ENCODE measurements at places on chromosomes 2 and 18.

- DNase-seq = no peak
Observed at GRCh38 chr2:179619947-179620467, 241.4 kb downstream of the ZNF385B start.

DNA sequence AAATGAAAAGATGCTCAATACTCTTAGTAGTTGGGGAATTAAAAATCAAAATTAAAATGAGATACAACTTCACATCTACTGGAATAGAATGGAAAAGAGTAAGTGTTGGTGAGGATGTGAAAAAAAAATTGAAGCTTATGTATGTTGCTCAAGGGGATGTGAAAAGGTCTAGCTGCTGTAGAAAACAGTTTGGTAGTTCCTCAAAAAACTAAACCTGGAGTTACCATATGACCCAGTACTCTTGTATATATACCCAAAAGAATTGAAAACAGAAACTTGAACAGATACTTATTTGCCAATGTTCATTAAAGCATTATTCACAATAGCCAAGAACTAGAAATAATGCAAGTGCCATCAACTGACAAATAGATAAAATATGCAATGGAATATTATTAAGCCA is 208.4 kb downstream of the FIGN start:
- DNase-seq = no peak

DNA sequence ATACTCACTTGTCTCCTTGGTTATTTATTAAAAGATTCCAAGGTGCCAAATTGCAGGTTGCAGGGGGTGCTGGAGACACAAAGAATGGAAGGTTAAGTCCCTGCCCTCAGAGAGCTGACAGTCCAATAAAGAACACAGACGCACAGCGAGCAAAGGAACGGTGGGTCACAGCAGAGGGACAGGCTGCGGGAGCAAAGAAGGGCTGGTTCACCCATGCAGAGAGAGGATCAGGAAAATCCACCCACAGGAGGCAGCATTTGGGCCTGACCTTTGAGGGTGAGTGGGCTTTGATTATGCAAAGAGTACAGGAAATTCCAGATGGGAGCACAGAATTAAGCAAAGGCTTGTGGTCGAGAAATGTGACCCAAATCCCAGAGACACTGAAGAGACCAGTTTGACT is 45.0 kb downstream of the ZBTB7C start:
- no peak for DNase-seq

DNA sequence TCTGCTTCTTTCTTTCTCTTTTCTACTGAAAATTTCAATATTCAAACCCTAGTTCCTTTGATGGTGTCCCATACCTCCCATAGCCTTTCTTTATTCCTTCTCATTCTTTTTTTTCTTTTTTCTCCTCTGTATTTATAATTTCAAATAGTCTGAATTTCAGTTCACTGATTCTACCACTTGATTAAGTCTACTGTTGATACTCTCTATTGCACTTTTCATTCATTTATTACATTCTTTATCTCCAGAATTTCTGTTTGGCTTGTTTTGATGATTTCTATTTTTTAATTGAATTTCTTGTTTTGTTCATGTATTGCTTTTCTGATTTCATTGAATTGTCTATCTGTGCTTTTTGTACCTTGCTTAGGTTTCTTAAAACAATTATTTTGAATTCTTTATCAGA is 111.9 kb upstream of the VRK2 start:
- DNase-seq = no peak

- DNase-seq = no peak
Observed at GRCh38 chr18:13915995-13916431, 677 bp upstream of the MC2R start.

DNA sequence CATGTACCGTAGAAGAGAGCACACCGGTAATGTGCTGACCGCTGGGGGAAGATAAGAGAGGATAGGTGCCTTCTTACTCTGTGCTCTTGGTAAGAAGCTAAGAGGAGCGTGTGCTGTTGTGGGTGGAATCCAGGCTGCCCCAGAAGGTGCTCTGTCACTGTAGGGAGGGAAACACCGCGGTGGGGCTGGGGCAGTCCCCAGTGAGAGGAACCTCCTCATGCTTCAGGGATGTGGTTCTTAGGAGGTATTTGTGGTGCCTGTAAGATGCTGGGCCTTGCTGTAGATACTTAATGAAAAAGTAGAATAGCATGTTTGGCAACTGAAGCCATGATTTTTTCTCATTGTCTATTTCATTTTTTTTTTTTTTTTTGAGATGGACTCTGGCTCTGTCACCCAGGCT is 1.1 kb downstream of the COLEC11 start:
- no peak for DNase-seq

DNA sequence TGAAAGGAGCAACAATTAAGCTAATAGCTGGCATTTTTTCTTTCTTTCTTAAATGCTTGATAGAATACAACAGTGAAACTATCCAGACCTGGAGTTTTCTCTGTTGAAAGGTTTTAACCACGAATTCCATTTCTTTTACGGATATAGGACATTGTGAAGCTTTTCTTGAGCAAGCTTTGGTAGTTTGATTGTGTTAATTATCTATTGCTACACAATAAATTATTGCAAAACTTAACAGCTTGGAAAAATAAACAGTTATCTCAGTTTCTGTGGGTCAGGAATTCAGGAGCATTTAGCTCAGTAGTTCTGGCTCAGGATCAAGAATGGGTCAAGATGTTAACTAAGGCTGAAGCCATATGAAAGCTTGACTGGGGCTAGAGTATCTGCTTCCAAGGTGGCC is 11.7 kb downstream of the PHOSPHO2 start:
- DNase-seq = no peak

DNA sequence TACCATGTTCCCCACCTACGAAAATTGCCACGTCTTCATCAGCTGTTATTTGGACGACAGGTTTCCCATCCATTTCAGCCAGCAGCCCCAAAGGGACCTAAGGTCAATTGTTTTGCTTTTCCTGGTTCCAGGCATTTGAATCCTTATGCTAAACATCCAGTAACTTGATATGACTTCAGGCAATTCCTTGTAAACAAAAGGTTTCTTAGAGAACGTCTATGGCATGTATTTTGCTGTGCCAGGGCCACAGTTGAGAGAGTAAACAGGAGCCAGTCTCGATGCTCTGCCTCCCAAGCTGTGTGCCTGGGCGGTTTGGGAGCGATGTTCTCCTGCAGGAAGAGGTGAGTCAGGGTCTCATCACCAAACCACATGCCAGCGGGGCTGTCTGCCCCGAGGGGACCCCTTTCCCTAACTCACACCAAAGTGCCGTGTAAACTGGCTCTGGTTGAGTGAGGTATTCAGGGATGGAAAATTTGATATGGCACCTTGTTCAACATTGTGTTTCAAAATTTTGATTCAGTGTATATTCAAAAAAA is 12.9 kb upstream of the MC5R start:
- DNase-seq = no peak

DNA sequence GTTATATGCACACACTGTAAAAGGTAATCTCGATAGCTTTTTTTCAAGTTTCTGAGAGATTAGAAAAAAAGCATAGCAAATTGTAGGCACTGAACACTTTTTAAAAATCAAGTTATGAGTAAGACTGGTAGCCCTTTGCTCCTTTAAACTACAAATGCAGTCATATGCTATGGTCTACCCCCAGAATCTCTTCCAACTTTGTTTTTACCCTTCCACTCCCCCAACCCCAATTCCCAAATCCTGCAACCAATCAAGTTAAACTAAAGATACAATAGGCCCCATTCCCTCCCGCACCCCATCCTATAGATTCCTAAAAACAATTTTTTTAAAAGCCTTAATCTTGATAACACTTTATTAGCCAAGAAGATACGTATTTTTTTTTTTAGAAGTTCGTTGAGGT is 752 bp upstream of the BAZ2B start:
- no peak for DNase-seq

DNA sequence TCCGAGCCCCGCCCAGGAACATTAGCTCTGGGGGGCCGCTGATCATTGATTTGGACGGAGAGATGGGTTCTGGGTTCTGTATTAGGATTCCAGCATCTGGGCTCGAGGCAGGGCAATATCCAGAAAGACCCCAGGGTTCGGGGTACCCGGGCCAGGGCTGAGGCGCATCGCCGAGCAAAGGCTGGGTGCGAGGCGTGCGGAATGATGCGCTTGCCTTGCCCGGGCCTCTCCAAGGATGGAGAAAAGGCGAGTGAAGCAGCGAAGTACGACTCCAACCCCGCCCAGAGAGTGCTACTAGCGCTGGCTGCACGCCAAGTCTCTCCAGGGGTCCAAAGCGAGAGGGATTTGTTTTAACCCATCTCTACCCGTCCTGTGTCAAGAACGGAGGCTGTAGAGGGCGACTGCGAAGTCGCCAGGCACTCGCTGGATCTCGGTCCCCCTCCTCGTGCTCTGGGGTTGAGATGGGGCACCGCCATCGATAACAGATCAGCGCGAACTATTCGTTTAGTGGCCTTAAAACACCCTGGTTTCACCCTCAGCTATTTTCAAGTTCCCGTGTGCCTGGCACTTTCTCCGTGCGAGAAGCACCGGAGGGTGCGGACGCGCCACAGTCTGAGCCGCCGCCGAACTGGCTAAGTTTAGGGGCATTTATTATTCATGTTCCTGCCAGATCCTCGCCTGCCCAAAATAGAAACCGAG is 1.9 kb downstream of the ADCYAP1 start:
- no peak for DNase-seq

DNA sequence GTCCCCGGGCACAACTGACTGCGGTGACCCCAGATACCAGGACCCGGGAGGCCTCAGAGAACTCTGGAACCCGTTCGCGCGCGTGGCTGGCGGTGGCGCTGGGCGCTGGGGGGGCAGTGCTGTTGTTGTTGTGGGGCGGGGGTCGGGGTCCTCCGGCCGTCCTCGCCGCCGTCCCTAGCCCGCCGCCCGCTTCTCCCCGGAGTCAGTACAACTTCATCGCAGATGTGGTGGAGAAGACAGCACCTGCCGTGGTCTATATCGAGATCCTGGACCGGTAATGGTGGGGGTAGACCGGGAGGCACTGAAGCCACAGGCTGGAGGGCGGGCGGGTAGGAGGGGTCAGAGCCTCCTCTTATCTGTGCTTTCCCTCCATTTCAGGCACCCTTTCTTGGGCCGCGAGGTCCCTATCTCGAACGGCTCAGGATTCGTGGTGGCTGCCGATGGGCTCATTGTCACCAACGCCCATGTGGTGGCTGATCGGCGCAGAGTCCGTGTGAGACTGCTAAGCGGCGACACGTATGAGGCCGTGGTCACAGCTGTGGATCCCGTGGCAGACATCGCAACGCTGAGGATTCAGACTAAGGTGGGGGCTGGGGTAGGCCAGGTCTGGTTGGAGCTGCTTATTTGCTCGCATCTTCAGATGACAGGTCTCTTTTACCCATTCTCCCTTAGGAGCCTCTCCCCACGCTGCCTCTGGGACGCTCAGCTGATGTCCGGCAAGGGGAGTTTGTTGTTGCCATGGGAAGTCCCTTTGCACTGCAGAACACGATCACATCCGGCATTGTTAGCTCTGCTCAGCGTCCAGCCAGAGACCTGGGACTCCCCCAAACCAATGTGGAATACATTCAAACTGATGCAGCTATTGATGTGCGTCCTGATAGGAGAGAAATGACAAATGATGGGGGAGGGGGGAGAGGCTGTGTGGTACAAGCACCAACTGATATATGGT is 780 bp downstream of the HTRA2 start:
- DNase-seq = peak; percentile 72

DNA sequence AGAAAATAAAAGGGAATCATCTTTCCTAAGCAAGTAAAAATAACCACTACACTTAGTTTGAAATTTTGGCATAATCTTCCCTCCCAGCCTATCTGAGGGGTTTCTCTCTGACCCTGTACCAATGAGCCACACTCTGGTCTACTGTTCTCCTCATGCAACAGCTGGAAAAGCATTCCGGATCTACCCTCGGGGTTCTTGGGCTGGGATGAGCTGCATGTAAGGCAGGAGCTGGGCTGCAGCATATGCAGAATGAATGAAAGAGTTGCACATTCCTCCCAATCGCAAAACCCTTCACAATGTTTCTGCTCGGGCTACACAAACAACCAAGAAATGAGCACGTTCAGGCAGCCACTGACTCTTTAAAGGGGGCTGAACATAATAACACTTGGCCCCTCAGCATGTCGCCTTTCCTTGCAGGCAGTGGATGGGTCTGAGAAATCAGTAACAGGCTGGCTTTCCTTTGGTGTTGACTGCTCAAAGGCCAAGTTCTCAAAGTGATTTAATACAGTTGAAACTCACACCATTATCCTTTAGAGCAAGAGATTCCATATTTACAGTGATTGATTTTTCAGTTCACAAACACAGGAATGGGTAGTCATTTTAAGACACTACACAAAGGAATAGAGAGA is 180.4 kb upstream of the ZFP36L2 start:
- no peak for DNase-seq

GRCh38 chr18:13448335-13448795 is 229.8 kb downstream of the LDLRAD4 start:
- no peak for DNase-seq

GRCh38 chr2:163733301-163733938 is 2.4 kb downstream of the FIGN start:
- no peak for DNase-seq

- no peak for DNase-seq
Observed at GRCh38 chr18:75916624-75916982, 489.1 kb upstream of the SMIM21 start.

DNA sequence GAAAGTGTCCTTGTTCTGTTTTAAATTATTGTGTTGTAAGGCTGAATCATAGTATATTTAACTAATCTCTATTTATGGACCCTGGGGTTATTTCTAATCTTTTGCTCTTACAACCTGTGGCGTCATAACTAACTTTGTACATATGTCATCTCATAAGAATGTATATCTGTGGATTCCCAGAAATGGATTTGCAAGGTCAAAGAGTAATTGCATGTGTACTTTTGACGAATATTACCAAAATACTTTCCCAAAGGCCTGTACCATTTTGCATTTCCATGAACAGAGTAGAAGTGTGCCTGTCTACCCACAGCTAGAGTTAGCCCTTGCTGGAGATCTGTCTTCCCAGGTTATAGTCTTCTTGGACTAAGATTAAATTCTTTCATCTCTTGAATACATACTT is 42.8 kb downstream of the SEMA4F start:
- no peak for DNase-seq

- no peak for DNase-seq
Observed at GRCh38 chr18:58495634-58496033, 133.3 kb downstream of the ALPK2 start.

GRCh38 chr2:30259827-30260679 is 28.7 kb downstream of the LBH start:
- DNase-seq = no peak

- DNase-seq = no peak
Observed at GRCh38 chr2:180324182-180324581, 317.1 kb upstream of the CWC22 start.

GRCh38 chr2:166632616-166633015 is 138.6 kb upstream of the SCN7A start:
- no peak for DNase-seq

- DNase-seq = no peak
Observed at GRCh38 chr2:105373344-105373781, 25.5 kb downstream of the FHL2 start.

- DNase-seq = no peak
Observed at GRCh38 chr2:198054299-198054698, 249.9 kb downstream of the PLCL1 start.

- DNase-seq = no peak
Observed at GRCh38 chr2:40653829-40654228, 201.9 kb upstream of the SLC8A1 start.

- DNase-seq = no peak
Observed at GRCh38 chr2:173355866-173356508, 1.3 kb downstream of the CDCA7 start.
